ENCODE measurements at places on chromosomes 12 and 14.

- no peak for DNase-seq
These were observed 27.1 kb upstream of the SLC17A8 start for GRCh38 chr12:100329800-100330199.

DNA sequence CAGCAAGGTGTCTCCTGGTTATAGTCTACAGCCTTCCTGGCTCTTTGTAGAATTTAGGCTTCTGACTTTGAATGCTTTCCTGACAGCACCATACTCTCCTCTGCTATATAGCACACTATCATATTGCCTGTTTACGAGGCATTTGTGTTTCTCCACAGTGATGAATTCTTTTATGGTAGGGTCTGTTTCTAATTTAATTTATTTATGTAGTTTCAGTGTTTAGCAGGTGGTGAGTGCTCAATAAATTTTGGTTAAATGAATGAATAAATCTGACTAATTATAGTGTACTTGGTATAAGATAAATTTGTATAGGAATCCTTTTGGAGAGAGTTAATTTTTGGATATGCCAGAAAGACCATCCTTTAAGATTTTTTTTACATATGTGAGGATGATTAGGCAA is 115.3 kb downstream of the RAD51B start:
- no peak for DNase-seq

- no peak for DNase-seq
These were observed 10.9 kb upstream of the CPM start for GRCh38 chr12:68943848-68944247.

GRCh38 chr12:97536353-97536752 is 73.7 kb downstream of the RMST start:
- no peak for DNase-seq

GRCh38 chr12:24418157-24418556 is 468.7 kb upstream of the SOX5 start:
- DNase-seq = no peak

DNA sequence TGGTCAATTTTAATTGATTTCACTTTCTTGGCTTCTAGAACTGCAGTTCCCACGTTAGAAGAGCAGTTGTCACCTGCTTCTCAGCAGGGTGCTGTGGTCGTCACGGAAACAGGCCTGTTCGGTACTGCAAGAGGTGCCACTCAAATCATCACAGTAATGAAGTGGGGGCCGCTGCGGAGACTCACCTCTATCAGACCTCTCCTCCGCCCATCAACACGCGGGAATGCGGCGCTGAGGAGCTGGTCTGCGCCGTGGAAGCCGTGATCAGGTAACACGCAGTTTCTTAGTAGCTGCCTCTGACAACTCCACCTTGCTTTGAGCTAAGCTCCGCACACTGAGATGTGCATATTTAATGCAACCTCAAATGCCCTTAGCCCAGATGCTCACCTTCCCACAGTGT is 107.2 kb downstream of the UNC79 start:
- DNase-seq = no peak

DNA sequence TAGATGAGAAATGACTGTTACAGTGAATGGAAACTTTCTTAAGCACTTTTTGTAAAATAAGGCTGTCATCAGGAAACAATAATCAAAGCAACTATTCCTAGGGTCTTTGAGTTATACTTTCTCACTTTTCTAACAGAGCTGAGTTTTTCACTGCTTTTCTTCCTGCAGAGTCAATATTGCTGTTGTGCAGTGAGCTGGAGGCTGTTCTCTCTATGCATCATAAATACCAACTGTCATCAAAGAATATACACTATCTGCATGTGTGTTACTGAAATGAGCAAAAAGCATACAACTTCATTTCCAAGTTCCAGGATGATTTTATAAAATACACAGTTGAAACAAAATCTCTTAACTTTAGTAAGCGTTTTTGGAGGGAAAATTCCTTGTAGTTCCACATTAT is 110.4 kb upstream of the CPSF6 start:
- no peak for DNase-seq

DNA sequence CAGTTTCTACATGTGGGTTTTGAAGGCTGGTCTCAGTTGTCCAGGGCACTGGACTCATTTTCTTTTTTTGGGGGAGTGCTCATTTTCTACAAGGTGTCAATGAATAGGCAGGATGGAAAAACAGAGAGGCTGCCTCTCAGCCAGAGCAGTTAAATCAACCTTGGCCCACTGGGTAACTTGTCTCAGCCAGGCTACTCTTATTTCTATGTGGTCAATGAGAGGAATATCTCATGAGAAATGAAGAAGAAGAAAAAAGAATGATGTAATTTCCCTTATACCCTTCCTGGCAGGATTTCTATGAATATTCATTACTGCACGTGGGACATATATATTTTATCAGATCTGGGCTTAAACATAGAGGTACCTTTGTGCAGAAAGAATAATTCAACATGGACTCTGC is 155.2 kb upstream of the E2F7 start:
- DNase-seq = no peak

GRCh38 chr14:99231161-99231849 is 40.7 kb downstream of the BCL11B start:
- no peak for DNase-seq

DNA sequence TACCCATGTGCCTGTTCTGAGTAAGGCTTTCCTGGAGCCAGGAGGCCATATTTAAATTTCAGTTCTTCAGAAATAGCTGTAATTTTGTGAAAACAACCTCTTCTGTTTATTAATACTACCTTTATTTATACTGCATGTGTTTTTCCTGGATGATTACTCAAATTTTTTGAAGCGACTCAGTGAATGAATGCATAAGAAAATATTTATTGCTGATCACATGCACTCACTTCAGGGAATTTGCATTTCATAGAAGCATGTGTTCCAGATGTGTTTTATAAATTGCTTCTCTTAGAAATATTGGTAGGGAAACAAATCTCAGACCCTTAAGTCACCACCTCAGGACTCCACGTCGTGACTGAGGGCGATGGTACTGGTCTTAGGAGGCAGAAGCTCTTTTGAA is 21.8 kb upstream of the DCN start:
- no peak for DNase-seq

GRCh38 chr14:101097109-101097793 is 193.7 kb upstream of the RTL1 start:
- DNase-seq = no peak

GRCh38 chr12:67354322-67354721 is 85.2 kb downstream of the CAND1 start:
- no peak for DNase-seq

- DNase-seq = no peak
These were observed 64.9 kb upstream of the VASH1 start for GRCh38 chr14:76696361-76696760.

GRCh38 chr14:85461432-85462133 is 68.4 kb upstream of the FLRT2 start:
- DNase-seq = no peak

- no peak for DNase-seq
These were observed 1.4 kb downstream of the BCL11B start for GRCh38 chr14:99270458-99271220.

GRCh38 chr14:76653875-76654572 is 107.2 kb upstream of the VASH1 start:
- no peak for DNase-seq

DNA sequence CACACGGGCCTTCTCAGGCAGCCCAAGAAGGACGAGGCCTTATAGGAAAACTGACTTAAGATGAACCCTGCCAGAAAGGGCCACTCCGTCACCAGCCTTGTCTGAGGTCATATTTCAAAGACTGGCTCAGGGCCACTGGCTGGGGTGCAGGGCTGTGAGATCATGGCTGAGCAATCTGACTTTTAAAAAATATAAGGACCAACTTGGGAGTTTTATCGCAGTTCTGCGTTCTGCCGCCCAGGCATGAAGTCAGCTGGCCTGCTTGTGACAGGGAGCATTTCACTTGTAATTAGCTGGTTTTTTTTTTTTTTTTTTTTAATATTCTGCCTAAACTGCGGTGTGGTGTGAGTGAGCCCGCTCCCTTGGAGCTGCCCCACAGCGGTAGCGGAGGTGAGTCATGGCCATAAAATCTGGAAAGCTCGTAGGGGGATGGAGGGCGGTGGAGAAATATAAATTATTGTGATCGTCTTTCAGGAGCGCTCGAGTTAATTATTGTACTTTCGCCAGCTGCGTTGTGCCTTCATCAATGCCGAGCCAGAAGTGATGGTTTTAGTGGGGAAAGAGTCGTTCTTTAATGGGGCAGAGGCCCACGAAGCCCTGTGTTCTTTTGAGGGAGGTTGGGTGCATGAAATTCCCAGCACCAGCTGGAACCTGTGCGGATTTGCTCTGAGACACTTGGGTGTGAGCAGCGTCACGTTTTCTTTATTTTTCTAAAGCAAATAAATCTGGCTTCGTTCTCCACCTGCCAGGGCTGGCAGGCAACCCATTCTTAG is 231.9 kb downstream of the C12orf75 start:
- DNase-seq = peak; percentile 63

- no peak for DNase-seq
These were observed at the start of gene B4GALNT3 for GRCh38 chr12:459430-460258. B4GALNT3 (plus strand) TSS chr12:459939; CDS start chr12:460377, 438 bp downstream.

DNA sequence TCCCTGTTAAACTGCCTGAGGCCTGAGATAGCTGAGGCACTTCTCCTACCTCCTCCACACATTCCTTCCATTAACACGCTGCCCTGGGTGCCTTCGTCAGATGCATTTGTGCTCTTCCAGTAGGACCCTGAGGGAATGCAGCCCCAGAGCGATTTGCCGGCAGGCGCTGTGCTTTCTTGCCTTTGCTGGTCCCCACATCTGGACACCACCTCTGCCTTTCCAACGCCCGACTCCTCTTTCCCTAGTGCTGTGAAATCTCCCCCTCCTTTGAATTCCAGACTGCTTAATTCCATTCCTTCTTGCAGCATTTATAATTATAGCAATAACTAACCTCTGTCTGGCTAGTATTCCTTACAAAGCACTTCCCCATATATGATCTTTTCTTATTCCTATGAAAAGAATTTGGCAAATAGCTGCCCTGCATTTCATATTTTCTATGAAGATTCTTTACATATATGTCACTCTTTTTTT is 88.4 kb downstream of the C12orf75 start:
- DNase-seq = no peak

DNA sequence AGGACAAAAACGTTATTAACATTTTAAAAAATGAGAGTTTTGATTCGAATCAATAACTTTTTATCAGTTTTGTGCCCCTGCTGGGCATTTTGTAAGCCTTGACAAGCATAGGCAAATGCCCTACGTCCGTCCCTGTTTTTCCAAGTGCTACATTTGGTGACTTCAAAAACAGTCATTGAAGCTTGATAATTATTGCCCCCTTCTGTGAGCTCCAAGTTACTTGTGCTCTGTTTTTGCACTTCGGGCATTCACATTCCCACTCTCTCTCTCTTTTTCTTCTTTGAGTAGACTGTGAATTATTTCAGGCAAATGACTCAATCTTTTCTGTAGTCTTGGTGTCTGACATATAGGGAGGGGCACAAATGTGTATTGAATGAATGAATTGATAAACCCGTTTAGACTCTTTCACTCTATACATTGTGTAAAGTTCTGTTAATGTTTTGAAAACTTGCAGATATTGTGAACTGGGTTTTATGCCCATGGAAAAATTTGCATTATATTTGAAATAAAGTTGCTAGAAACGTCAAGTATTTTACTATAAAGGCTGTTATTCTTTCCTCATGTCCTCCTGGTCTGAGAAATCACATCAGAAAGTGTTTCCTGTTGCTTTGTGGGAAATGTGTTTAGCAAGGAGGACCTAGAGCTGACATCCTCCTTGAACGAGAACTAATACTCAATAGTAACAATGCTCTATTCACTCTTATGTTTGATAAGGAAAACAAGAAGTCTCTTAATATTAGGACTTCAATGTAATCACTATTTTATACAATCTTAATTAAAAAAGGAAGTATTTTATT is 1.4 kb downstream of the APAF1 start:
- DNase-seq = no peak

GRCh38 chr14:24695265-24696241 is 61.6 kb upstream of the GZMB start:
- no peak for DNase-seq

DNA sequence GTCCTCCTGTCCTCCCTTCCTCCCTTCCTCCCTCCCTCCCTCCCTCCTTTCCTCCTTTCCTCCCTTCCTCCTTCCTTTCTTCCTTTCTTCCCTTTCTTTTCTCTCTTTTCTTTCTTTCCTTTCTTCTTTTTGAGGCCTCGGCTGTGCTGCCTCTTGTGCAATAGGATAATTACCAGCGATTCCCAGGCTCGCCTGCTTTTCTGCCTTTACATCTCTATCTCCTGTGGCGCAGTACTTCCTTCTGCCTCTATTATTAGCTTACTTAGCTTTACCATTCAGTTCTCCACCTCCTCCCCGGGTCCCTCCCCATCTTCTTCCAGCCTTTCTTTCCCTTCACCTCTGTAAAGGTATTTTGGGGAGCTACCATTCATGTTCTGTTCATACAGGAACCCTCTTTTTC is 19.9 kb downstream of the ETV6 start:
- DNase-seq = no peak

DNA sequence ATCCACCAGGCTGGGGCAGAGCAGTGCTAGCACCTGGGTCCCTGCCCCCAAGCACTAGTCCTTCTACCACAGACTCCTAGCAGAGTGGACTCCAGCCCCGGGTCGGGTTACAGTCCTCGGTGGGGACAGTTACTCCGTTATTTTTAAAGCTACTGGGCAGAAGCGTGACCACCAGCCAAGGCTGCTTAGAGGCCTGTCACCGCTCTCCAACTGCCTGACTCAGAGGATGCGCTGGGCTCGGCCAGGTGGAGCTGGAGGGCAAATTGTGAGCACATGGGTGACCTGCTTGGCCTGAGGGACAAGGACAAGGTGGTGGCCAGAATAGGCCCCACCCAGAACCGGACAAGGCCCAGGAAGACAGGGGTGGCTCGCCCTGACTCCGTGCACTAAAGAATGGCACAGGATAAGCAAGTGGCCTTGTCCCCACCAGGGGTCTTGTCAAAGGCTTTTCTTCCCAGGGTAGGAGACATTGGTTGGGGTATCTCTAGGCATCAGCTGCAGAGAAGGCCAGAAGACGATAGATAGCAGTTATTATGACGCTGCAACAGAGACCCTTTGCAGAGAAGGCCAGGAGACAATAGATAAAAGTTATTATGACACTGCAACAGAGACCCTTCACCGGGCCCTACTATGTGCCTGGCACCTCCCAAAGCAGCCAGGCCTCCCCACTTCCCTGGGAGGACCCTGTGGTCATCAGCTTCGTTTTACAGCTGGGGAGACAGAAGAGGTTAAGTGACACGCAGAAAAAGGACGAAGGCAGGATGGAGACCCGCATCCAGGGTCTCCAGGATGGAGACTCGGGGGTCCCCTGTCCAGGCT is 1.6 kb downstream of the ABCB9 start:
- no peak for DNase-seq

GRCh38 chr12:80838708-80839107 is 99.0 kb downstream of the LIN7A start:
- no peak for DNase-seq
